ENCODE measurements at places on chromosomes 7 and 10. TPM values are rescaled to one million over a fixed set of nuclear protein-coding genes. Genes with fewer than 3 reads are reported as not detected.

DNA sequence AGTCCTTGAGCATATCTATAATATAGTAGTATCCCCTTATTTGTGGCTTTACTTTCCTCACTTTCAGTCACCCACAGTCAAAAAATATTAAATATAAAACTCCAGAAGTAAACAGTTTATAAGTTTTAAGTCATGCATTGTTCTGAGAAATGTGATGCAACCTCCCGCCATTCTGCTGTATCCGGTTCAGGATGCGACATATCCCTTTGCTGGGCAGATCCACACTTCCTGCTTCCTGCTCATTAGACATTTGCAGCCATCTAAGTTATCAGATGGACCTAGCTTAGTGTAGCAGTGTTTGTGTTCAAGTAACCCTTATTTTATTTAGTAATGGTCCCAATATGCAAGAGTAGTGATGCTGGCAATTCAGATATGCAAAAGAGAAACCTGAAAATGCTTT, 38.9 kb upstream of the BMS1 start:
- no peak for DNase-seq

The HYAL4 gene
- 0.86 TPM for polyA plus RNA-seq

DNA sequence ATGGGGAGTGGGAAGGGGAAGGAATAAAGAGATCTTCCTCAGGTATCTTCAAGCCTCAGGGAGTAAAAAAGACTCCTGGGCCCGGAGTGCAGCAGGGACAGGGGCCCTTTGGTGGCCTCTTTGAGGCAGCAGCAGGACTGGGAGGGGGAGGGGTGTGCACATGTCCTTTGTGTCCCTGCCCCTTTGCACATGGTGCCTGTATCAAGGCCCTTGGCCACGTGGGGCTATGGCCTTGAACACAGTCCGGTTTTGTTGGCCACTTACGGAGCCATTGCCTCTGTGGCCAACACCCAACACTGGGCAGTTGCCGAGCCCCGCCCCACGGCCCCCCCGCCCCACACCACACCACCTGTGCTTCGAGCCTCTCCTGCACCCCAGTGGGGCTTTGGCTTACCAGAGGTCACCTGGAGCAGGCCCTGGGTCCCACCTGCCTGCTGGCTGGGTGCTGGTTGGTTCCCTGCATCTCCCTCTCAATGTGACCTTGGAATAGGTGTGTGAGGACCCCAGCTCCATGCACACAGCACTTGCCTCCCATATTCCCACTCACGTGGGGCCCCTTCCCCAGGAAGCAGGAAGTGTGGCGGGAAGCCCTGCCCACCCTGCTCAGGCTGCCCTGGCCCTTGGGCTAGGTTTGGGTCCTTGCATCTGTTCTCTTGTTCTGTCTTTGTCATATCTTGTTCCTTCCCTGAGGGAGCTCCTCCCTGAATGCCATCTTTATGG, 5.4 kb downstream of the SAP25 start:
- no peak for DNase-seq

GRCh38 chr7:105369944-105370343, 18.8 kb downstream of the SRPK2 start:
- DNase-seq: no peak

The IGFBP1 gene
- polyA plus RNA-seq: 0.17 TPM
